ENCODE measurements at places on chromosomes 3 and 15. TPM values are rescaled to one million over a fixed set of nuclear protein-coding genes. Genes with fewer than 3 reads are reported as not detected.
A peak's percentile ranks its signal among the peaks of the same experiment; 100 is the strongest.

- peak; percentile 57 for DNase-seq
These were observed 776.1 kb upstream of the SEMA6D start for GRCh38 chr15:46941241-46941640.

GRCh38 chr3:152266221-152266995 lies 2.3 kb upstream of the MBNL1 start:
- no peak for DNase-seq

AGBL1 gene
- 0.09 TPM for polyA plus RNA-seq

GRCh38 chr3:155991212-155991611 lies 120.8 kb downstream of the GMPS start:
- DNase-seq: no peak

GRCh38 chr3:127849368-127849767 lies 27.1 kb upstream of the MGLL start:
- no peak for DNase-seq

DNA sequence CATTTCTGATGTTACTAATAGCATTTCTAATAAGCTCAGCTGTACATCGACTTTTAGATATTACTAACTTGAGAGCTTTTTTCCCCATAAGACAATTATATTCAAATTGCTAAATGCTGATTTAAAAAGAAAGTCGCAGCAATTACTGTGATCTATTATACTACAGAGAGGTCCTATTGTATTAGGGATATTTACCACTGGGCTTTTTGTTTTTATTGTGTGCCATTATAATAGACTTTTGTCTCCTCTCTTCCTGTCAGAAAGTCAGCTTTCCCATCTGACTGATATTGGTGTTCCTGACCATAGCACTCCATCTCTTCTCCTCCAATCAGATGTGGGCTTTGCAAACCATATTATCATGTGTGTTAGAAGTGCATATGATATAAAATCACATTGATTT lies 27.2 kb upstream of the RYR3 start:
- DNase-seq: no peak

DNA sequence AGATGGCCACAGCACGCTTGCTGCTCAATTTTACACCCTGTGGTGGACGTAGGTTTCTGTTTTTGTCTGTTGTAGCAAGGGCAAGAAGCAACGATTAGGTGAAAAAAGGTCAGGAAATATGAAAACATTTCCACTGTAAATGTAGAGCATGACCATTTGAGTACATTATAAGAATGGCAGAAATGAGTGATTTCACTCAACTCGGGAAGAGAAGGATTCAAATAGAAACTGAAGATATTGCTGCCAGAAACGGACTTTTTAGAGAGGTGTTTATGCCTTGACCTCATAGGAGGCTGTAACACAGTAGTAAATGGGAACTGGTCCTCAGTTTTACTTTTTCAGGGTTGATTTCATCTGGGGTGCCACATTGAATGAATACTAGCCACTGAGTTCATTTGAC lies 33.1 kb upstream of the GASK1A start:
- no peak for DNase-seq

GRCh38 chr3:4856136-4856535 lies 123.1 kb upstream of the BHLHE40 start:
- no peak for DNase-seq

- DNase-seq: peak; percentile 44
These were observed 832 bp downstream of the TGFBR2 start for GRCh38 chr3:30607032-30607833.

DNA sequence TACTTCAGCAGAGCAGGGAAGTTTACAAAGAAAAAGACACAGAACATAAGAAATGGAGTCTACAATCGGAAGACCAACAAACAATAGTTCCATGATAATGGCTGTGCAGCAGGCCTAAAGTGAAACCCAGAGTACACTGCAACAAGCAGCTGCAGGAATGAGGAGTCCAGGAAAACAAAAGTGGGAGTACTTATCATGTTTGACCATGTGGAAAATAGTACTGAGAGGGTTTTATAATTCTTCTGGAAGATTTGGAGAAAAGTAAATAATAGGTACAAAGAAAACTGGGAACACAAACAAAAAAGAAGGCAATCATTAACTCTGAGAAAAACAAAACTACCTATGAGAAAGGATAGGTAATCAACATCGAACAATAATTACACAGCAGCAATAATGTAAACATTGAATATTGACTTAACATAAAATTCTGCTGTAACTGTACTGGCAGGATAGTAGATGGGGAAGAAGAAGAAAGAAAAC lies 87.5 kb downstream of the NEK10 start:
- DNase-seq: no peak

RTP3 gene
- polyA plus RNA-seq: not detected

DNA sequence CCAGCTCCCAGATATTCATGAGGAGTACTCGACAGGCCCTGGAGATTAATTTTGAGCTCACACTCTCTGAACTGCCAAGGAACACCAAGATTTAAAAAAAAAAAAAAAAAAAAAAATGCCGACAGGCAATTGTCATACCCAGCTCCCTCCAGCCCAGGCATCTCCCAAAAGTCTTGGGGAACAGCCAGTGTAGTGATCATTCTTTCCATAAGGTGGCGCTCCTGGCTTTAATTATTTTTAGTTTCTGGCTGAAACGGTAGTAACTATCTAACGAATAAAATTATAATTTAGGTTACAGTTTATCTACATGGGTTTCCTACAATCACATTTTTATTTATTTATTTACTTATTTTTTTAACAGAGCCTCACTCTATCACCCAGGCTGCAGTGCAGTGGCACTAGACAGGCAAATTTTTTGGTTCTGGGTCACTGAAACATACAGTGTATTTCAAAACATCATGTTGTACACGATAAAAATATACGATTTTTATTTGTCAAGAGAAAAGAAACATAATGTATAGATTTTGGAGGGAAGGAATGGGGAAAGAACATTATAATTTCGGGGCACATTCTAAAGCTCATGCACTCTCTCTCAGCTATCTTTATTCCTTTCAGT lies 157.3 kb downstream of the ADAMTS9 start:
- DNase-seq: peak; percentile 61

FGF12 gene
- 7.5 TPM for polyA plus RNA-seq

GRCh38 chr15:64460206-64460723 lies at the start of gene ZNF609:
Gene ZNF609 (plus strand): TSS chr15:64460578. CDS start chr15:64499420, 38,842 bp downstream.
- DNase-seq: peak; percentile 88

CAMK1 gene
- polyA plus RNA-seq: 19.4 TPM

KPNA1 gene
- polyA plus RNA-seq: 52.4 TPM

- no peak for DNase-seq
These were observed 168.7 kb downstream of the PTPRG start for GRCh38 chr3:61730056-61730455.

DNA sequence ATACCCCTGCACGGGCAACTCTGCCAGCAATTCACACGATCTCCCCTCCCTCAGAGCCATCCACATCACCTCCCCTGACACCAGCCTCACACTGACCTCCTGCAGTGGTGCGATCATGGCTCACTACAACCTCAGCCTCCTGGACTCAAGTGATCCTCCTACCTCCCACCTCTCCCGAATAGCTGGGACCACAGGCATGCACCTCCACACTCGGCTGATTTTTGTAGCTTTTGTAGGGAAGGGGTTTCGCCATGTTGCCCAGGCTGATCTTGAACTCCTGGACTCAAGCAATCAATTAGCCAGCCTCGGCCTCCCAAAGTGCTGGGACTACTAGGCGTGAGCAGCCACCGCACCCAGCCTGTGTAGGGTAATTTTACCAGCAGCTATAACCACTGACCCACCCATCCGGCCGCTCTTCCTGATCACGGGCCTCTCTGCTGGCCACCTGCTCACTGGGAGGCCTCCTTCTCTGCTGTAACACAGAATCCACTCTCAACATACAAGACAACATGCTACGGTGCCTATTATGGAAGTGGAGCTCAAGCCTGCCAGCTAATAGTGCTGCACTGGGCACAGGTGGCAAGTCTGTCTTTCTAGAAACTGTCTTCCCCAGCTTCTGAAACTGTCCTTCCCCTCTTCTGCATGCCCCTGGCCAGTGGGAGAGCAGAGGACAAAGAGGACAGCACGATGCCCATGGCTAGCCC lies 4.6 kb downstream of the GP9 start:
- DNase-seq: no peak

CKMT1B gene
- polyA plus RNA-seq: 4.2 TPM

DNA sequence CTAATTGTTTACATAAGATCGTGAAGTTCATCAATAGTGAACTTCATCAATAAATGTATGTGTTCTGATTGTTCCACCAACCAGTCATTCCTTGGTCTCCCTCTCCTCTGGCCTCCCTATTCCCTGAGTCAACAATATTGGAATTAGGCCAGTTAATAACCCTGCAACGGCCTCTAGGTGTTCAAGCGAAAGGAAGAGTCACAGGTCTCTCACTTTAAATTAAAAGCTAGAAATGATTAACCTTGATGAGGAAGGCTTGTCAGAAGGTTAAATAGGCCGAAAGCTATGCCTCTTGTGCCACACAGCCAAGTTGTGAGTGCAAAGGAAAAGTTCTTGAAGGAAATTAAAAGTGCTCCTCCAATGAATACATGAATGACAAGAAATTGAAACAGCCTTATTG lies 89.4 kb upstream of the ACKR4 start:
- DNase-seq: no peak

DNAJA4 gene
- 24.4 TPM for polyA plus RNA-seq

DNA sequence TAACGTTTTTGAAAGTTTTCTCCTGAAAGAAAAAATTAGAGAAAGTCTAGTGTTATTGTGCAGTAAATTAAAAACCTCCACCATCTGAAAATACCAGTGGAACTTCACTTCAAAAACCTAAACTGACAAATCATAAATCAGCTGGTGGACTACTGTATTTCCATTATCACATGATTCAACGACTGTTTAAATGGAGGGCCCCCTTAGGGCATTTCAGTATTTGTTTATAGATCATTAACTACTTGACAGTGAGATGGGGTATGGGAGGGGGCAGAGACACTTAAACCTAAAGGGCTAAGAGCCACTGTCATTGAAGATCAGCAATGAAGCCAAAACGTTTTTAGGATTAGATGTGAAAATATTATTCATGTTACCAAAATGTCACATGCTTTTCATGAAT lies 8.8 kb upstream of the C15orf61 start:
- DNase-seq: no peak

DNA sequence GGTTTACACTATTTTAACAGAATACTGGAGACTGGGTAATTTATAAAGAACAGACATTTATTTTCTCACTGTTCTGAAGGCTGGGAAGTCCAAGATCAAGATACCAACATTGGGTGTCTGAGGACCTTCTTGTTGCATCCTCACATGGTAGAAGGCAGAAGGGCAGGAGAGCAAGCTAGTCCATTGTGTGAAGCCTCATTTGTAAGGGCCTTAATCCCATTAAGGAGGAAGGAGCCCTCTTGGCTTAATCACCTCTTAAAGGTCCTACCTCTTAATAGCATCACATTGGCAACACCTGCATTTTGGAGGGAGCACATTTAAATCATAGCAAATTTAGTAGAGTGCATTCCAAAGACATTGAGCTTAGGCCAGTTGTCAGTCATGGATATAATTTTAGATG lies 26.2 kb downstream of the UBE2Q2 start:
- no peak for DNase-seq

GRCh38 chr15:57684491-57685151 lies 21.9 kb upstream of the POLR2M start:
- DNase-seq: no peak

GRCh38 chr15:78130466-78131294 lies 565 bp downstream of the CIB2 start:
- DNase-seq: no peak

LRRC2 gene
- polyA plus RNA-seq: 1.9 TPM

EXD1 gene
- 0.10 TPM for polyA plus RNA-seq

DNA sequence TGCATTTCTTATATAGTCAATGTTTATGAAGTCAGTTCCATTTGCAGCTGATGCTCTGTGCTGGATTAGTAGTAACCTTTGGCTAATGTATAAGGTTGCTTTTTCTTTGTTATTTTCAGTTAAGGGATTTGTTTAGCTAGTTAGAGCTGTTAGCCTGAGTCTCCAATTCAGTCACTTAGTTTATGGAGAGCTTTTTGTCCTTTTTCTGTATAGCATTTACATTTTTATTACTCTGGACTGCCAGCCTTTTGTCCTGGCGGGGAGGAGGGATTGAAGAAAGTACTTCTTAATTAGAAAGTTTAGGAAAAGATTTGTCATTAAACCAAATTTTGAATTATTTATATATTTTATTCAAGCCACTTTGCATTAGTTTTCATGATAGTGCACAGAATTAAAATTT lies 52.0 kb downstream of the DNAJC13 start:
- DNase-seq: no peak

GRCh38 chr15:81349271-81349670 lies 24.7 kb downstream of the TMC3 start:
- DNase-seq: no peak

DNA sequence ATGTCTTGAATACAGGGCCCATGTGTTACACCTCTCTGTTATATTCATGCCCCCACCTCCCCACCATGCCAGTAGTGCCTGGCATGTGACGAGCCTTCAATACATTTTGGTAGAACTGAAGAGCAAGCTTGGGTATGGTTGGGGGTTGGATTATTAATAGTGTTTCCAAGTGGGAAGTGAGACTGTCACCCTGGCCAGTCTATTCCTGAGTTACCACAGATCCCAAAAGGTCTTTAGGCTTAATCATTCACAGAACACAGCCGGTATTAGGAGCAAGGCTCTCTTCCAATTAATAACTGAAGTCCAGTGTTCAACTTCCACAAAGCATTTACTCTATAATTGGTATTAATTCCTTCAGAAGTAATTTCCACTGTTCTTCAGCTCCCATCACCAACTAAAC lies 231.9 kb upstream of the LRTM1 start:
- DNase-seq: no peak

HES1 gene
- 98.7 TPM for polyA plus RNA-seq

DNA sequence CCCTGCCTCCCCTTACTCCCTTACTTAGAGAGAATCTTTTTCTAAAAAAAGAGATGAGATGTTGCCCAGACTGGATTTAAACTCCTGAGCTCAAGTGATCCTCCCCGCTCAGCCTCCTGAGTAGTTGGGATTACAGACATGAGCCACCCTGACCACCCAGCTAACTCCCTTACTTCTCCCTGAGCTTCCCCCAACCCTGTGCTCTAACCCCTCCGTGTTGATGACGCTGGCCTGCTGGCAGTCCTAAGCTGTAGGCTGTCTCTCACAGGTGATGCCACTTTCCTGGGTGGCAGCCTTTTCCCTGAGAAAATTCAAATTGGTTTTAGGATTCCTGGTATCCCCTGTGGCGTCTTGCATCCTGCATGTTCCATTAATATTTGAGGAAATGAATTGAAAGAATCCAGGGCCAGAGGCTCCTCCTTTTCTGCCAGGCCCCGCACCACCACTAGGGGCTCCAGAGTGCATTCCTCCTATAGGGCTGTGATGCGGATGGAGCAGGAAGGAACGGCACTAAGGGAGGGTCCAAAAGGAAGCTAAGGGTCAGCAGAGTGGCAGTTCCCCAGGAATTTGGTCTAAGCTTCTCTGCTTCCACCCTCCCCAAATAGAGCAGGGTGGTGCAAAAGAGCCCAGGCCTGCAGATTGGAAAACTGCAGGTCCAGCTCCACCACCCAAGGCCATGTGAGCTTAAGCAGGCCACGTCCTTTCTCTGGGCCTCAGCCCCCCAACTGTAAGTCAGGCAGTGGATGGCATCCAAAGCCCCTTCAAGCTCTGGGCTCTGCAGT lies 101.1 kb downstream of the DAPK2 start:
- DNase-seq: peak; percentile 41

GRCh38 chr3:195147649-195148080 lies 123.3 kb downstream of the XXYLT1 start:
- no peak for DNase-seq

Measured in right renal pelvis (tissue), 4 donors.